HS-27A (cell line): ENCODE measurements at places on chromosomes 16 and 17.

- no peak for DNase-seq
Observed at GRCh38 chr16:62940569-62940968, 904.3 kb upstream of the CDH8 start.

GRCh38 chr17:6521586-6521985, 34.8 kb downstream of the PITPNM3 start:
- no peak for DNase-seq

DNA sequence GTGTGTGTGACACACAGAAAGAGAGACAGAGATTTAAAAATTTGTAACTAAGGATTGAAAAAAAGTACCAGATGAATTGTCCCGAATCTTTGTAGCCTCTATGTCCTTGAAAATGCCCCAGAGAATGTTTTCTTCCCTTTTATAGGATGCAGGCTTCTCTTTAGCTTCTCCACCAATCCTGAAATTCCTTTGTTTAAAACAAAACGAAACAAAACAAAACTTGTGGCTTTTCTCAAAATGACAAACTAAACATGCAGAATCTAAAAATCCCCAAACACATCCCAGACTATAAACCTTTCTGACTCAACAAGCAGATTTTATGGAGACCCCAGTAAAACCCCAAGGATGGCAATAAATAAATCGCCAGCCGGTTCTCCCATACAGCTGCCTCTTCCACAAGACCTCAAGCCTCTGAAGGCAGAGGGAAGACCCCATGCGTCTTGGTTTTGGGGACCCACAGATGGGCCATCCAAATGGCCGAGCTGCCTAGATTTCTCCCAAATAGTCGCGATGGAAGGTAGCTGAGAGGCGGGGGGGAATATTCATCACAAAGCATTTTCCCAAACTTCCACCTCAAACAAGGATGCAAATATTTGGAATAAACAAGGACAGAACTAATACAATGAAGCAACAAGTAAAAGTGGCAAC, 269.5 kb upstream of the FOXF1 start:
- no peak for DNase-seq

- DNase-seq = no peak
Observed at GRCh38 chr16:31367853-31368252, 12.9 kb downstream of the ITGAX start.

- DNase-seq = no peak
Observed at GRCh38 chr16:28092721-28093384, 29.3 kb upstream of the GSG1L start.

GRCh38 chr16:3909791-3910583, 29.5 kb upstream of the CREBBP start:
- DNase-seq = no peak

DNA sequence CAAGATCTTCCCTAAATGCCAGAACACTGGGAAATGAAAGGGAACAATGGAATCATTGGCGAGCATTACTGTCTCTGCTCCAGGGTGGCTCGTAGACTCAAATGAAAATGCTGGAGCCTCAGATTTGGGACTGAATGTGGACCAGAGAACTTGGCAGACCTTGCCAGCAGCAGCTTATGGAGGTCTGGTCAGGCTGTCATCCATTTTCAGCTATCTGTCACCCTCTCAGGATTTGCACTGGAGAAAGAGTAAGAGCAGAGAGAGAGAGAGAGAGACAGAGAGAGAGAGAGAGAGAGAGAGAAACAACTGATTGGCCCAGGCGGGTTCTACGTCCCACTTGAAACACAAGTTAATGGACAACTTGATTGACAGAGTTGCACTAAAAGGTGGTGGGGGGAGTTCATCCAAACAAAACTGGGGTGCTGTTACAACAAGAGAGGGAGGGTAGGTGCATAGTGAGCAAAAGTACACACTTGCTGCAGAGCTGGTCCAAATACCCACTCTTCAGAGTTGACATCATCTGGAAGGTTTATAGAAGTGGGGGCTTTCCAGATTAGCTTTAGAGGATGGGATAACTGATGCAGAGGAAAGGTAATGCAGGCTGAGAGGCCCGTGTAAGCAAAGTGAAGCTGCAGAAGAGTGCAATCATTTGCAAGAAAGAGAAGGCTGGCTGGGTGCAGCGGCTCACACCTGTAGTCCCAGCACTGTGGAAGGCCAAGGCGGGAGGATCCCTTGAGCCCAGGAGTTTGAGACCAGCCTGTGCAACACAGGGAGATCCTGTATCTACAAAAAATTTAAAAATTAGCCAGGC, 16.5 kb upstream of the NSMCE1 start:
- no peak for DNase-seq

GRCh38 chr17:12953156-12953555, 64.7 kb downstream of the ELAC2 start:
- DNase-seq = no peak

GRCh38 chr16:54286366-54287130, at the start of gene IRX3:
IRX3 (minus strand) TSS chr16:54286787; CDS start chr16:54286050, 737 bp downstream.
- DNase-seq = peak; percentile 85

GRCh38 chr17:4506175-4506813, 7.6 kb downstream of the SPNS2 start:
- no peak for DNase-seq

- DNase-seq = no peak
Observed at GRCh38 chr16:65015599-65015998, 106.3 kb downstream of the CDH11 start.

DNA sequence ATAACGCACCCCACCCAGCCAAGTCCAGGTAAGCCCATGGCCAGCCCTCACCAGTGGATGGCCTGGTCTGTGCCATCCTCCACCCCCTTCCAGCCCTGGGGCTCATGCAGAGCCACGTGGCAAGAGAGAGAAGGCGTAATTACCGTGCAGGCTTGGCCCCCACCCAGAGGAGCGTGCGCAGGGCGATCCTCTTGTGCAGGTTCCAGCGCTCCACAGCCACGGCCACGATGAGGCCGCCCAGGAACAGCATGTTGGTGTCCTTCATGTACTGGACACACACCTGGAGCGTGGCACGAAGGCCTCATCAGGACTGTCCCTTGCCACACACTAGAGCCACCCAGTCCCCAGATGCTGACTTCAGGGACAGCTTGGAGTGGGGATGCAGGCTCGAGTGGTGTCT, 6.7 kb downstream of the SLC13A5 start:
- no peak for DNase-seq

- DNase-seq = no peak
Observed at GRCh38 chr17:59441464-59442096, 110.1 kb downstream of the YPEL2 start.

DNA sequence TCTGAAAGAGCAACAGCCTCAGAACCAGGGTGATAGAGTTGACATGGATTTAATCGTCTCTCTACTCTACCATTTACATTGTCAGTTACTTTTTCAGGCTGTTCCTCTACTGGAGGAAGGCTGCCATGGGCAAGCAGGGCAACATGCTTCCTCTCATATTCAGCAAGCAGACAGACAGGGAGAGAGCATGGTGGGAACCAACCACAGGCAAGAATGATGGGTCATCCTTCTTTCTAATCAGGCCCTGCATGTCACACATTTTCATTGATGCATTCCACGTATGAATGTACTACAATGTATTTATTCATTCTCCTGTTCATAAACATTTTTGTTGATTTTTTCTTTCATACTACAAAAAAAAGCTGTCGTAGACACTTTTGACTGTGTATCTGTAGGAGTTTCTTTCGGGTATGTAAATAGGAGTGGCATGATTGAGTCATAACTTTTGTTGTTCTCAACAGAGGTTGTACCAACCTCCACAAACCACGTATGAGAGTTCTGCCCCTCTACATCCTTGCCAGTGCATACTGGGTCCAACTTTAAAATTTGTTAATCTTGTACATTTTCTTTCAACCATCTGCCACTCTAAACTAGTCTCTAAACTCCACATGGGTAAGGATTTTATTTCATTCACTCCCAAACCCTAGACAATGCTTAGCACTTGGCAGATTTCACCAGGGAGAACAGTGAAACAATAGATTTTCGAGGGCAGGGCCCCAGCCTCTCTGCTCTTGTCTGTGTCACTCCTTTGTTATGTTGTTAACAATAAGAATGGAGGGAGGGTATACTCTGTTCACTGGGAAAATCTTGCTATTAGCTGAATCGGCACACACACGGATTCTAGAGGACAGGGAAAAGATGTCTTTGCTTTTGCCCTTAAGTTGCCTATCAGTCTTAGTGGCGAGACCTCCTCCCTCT, 58.7 kb downstream of the CMC2 start:
- DNase-seq = no peak

GRCh38 chr16:29148867-29149272, 164.0 kb downstream of the LAT start:
- no peak for DNase-seq

DNA sequence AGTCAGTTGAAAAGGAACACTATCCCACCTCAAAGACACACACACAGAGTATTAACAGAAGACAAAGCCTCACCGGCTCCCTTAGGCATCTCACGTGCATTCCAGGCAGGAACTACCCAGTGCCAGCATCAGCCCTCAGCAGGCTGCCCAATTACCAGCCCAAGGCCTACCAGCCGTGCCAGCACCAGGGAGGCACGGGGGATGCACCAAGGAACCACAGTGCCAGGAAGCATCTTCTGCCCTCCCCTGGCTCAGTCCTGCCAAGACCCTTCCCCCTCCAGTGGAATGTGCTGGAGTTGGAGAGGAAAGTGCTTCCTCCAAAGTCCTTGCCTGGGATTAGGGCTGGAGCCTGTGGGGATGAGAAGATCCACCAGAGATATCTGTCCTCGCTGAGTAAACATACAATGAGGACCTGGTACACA, 11.0 kb upstream of the KRT19 start:
- no peak for DNase-seq

GRCh38 chr16:1395444-1396031, 19.0 kb downstream of the UNKL start:
- DNase-seq = no peak

- no peak for DNase-seq
Observed at GRCh38 chr16:17529982-17530760, 59.4 kb upstream of the XYLT1 start.

DNA sequence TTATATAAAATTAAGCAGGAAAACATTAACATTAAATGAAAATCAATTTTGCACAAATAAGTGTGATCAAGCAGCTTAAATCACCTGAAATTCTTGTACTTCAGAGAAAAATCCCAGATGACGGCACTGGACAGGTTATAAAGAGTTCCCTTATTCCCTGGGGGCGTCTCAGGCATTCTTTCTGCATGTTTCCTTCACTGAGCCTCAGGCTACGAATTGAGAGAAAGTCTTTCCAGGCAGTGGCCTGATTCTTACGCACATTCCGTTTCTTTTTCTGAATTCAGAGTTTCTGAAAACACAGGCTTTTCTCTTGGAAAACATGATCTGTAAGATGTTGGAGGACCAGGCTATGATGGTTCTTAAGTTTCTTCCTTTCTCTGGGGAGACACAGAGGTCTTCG, 22.1 kb upstream of the PITPNM3 start:
- DNase-seq = no peak

DNA sequence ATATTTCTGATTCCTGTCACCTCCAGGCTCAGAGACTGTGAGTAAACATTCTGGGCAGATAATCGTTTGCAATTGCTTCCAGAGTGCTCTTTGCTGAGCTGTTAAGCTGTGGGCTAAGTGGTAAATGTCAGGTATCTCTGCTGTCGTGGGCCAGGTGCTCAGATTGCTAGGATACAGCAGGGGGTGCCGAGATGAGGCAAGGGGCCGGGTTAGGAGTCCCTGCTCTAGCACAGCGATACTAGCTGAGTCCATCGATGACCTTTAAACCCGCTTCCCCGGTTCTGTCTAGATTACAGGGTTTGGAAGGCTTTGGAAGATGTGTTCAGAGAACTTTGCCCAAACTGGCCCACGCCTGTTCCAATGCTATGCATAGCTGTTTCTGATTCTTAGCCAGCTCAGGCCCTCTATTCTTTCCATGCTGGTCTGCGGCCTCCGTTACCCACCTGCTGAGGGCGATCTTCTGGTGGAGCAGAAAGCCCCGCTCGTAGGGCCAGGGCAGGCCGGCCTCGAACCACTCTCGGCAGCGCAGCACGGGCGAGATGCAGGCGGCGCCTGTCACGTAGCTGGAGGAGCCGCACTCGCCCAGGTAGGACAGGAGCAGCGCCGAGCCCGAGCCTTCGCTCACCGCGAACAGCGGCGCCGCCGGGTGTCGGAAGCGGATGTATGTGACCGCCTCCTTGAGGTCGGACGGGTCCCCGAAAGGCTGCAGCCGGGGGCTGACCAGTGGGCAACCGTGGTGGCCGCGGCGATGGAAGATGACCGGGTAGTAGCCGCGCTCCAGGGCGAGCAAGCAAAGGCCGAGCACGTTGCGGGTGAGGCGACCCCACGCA, 979 bp downstream of the ABHD15 start:
- DNase-seq = no peak

DNA sequence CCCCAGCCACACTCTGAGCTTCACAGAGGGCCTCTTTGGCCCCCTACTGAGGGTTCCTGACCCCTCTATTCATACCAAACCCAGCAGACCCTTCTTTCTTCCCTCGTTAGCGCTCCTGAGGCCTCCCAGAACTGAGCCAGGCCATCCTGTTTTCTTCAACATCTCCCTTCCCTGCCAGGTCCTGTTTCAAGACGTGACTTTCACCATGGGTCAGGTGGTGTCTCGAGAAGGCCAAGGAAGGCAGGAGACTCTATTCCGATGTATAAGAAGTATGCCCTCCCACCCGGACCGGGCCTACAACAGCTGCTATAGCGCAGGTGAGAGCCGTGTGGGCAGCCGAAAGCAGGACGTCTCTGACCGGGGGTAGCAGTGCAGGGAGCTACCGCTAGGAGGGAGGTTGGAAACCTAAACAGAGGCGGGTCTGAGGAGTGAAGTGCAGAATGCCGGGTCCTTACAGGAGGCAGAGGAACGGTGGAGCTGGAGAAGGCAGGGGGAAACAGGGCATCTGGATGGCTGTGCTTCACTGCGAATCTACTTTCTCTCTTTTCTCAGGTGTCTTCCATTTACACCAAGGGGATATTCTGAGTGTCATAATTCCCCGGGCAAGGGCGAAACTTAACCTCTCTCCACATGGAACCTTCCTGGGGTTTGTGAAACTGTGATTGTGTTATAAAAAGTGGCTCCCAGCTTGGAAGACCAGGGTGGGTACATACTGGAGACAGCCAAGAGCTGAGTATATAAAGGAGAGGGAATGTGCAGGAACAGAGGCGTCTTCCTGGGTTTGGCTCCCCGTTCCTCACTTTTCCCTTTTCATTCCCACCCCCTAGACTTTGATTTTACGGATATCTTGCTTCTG, 1.3 kb upstream of the SENP3 start:
- no peak for DNase-seq

DNA sequence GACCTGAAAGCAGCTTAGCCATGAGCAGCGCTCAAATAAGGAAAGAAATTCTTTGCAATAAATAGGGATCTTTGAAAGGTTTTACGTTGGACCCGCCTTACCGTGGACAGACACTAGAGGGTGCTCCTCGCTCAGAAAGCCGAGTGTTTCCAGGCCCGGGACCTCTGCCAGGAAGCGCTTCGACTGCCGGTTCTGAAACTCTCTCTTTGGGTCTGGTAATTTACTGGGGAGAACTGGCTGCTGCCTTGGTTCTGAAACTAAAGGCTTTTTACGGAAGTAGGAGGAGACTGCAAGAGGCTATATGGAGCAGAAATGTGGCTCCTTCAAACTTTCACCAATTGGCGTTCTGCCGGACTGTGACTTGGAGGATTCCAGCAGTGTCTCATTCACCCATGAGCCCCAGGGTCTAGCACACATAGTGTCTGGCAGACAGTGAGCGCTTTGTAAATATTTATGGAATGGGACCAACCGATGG, 45.6 kb upstream of the HOXB9 start:
- DNase-seq = peak; percentile 51
